ENCODE measurements at places on chromosomes 4 and X.

GRCh38 chr4:99117876-99118693 is 26.0 kb downstream of the ADH4 start:
- peak; percentile 68 for DNase-seq

DNA sequence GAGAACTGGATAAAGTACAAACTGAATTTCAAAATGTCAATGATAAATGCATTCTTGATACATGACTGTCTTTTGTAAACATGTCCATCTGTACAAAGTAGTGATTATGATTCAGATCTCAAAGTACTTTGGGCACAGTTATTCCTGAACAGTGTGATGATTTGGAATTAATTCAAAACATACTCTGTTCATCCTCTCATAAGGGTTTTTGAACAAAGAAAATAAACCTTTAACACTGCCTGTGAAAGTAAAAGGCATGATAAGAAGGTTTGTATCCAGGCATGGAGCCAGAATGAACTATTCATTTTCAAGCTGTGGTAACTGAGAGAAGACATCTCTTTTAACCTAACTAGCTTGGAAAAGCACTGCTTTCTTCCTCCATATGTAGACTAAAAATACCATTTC is 883 bp upstream of the KLHL4 start:
- no peak for DNase-seq

DNA sequence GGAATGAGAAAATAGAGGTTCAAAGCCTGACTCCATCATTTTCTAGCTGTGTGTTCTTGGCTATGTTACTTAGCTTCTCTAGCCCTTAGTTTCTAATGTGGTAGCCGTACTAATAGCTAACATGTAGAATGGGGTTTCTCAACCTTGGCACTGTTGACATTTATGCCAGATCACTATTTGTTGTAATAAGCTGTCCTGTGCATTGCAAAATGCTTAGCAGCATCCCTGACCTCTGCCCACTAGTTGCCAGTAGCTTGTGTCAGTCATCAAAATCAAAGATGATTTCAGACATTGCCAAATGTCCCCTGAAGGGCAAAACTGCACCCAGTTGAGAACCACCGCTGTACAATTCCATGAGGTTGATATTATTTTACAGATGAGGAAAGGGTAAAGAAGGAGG is 18.3 kb upstream of the ADAMTS3 start:
- no peak for DNase-seq

- DNase-seq: no peak
Observed at GRCh38 chr4:77451530-77451929, 154.1 kb upstream of the CXCL13 start.

GRCh38 chr4:187666697-187667494 is 328.7 kb upstream of the ZFP42 start:
- DNase-seq: peak; percentile 19

Measured in adipocyte (in vitro differentiated cells).